ENCODE measurements at places on chromosomes 5 and 9. TPM values are rescaled to one million over a fixed set of nuclear protein-coding genes. Genes with fewer than 3 reads are reported as not detected.

The IFNA13 gene
- total RNA-seq: not detected

The MSX2 gene
- total RNA-seq: 0.08 TPM

The FAM78A gene
- 2.1 TPM for total RNA-seq

The SLC27A4 gene
- 5.9 TPM for total RNA-seq

The GLRA1 gene
- total RNA-seq: not detected

The ZFP62 gene
- 7.9 TPM for total RNA-seq

The SH3GL2 gene
- total RNA-seq: not detected

DNA sequence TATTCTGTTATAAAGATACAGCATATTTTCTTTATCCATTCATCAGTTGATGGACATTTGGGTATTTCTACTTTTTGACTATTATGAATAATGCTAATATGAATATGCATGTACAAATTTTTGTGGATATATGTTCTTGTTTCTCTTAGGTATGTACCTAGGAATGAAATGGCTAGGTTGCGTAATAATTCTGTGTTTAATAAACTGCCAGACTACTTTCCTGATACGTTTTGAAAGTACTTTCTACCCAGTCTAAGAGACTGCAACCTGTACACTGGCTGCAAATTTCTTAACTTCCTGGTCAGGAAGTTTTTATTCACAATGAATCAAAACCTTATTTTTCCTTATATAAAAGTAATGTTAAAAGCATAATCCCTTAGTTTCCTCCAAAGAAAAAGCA is 93.9 kb upstream of the STARD4 start:
- DNase-seq: no peak

- DNase-seq: no peak
Observed at GRCh38 chr9:37922363-37923117, 18.6 kb upstream of the SLC25A51 start.

DNA sequence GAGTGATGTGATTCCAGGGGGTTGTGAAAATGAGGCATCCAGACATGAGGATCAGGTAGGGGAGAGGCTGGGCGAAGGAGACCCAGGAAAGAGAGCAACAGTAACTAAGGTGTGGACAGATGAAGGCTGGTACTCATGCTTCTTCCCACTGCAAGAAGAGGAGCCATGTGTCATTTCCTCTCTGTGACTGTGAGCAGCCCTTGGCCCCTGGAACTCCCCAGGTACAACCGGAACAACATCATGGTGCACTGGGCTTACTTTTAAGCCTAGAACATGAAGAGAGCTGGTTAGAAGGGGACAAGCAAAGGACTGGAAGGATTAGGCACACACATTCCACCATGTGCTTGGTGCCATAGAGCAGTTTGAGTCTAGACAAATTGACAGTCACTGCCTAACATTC is 10.9 kb upstream of the IL12B start:
- no peak for DNase-seq

GRCh38 chr5:120419127-120419526 is 45.0 kb upstream of the PRR16 start:
- DNase-seq: no peak

GRCh38 chr5:99331061-99331460 is 402.3 kb upstream of the CHD1 start:
- DNase-seq: no peak

DNA sequence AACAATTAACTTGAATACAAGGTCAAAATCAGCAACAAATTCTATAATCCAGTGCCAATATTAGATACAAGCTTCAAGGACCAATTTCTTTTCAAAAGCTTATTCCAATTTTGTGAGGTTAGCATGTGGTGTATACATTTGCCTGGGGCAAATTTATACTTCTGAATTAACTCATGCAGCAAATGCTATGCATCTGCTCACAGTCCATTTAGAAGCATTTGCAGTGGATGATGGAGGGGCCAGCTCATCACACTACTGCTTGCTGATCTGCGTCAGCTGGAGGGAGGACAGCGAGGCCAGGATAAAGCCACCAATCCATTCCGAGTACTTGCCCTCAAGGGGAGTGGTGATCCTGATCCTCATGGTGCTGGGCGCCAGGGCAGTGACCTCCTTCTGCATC is 474.3 kb upstream of the KIF2A start:
- DNase-seq: no peak

DNA sequence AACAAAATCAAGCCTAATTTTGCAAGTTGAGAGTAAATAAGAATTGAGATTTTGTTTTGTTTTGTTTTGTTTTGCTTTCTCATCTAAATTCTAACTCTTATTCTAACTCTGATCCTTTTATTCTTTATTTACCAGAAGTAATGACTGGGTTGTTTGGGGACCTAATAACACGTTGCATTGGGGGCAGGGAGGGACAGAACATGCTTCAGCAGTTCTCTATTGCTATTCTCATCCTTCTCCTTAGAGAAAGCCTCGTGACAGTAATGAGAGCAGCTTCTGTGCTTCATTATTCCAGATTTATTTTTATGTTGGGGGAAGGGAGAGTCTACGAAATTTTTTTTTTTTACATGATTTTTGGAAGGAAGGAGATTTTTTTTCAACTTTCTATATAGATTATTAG is 21.1 kb downstream of the CPEB4 start:
- no peak for DNase-seq

- peak; percentile 44 for DNase-seq
Observed at GRCh38 chr9:113011911-113012381, at the start of gene ZNF883. TSS of gene ZNF883 (minus strand) at chr9:113012192.

DNA sequence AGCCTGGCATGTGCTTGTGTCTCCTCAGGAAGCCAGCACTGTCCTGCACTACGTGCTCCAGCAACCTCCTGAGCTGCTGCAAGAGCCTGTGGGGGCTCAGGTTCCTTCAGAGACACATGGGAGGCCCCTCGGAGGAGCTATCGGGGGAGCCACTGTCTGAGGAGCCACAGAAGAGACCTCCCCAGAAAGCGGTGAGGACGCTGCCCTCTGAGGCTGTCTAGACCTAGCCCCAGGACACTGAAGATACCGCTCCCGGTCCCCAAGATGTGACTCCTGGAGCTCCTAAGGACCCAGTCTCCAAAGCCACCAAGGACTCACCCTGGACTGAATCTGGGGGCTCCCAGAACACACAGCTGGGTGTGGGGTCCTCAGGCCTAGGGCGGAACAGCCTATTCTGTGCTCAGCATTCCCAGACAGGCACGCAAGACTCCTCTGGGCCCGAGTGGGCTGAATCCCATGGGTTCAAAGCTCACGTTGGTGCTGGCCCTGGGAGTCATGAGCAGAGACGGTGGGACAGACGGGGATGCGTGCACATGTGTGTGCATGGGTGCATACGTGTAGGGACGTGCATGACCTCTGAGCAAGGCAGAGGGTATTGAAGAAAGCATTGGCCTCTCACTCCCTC is 50.0 kb downstream of the HRH2 start:
- no peak for DNase-seq

DNA sequence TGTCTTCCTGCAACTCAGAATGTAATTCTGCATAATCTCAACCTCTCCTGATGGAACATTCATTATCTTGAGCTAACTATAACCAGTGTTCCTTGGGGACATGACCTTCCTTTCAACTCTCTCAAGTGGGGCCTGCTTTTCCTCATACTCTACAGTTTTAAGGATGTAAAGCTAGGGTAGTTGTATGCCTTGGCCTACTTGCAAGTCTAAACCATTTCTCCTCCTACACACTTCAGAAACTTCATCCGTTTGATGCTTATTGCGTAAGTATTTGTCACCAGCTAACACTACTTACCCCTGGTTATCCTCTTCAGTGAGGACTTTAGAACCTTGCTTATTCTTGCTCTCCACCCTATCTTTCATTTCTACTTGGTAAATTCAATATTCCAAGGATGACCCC is 548.9 kb downstream of the HINT1 start:
- DNase-seq: no peak

- no peak for DNase-seq
Observed at GRCh38 chr9:132596200-132596599, 13.8 kb downstream of the BARHL1 start.

GRCh38 chr5:126641387-126641786 is 40.6 kb downstream of the PHAX start:
- DNase-seq: no peak

All from liver (tissue), 10 donors.